Activated T-cell treated with anti-CD3 and anti-CD28 coated beads for 4 hours (primary cell): ENCODE measurements at places on chromosomes 7 and 10.

DNA sequence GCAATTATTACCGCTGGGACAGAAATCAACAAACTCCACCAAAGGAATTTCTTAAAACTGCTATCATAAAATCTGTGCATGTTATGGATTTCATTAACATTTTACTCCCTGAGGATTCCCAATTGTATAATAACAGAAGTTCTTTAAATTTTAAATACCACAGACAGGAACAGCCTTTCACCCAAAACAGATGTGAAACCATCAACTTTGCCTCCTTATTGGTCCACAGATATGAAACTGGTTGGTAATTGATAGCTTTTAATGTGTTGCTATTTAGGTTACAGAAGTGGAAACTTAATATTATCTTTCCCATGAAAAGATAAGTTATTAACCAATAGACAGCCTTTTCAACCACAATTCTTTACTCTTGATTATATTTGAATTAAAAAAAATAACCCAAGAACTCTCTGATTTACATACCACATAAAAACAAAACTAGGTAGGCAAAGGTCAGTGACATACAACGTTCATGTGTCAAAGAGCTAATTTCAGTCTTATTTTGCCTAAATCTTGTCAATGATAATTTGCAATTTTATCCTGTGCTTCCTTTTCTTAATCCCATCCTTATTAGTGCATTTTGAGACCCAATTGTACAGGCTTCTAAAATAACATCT lies 90.0 kb downstream of the NRP1 start:
- no peak for DNase-seq

DNA sequence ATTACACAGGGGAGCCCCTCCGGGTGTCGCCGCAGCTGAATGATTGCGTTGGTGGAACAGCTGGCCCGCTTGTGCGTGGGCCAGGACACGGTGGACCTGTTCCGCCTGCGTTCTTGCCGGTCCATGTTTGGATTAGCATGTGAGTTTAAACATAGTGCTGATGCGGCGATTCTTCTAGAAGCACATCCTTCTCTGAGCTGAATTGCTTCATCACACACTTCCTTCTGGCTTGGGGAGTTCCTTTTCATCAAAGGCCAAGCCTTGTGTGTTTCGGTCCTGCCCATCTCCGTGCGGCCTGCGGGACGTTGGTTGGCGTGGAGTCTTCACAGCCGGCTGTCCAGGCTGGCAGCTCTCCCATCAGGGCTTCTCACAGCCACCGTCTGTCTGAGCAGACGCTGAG lies 45.5 kb upstream of the SLC29A4 start:
- DNase-seq = no peak

DNA sequence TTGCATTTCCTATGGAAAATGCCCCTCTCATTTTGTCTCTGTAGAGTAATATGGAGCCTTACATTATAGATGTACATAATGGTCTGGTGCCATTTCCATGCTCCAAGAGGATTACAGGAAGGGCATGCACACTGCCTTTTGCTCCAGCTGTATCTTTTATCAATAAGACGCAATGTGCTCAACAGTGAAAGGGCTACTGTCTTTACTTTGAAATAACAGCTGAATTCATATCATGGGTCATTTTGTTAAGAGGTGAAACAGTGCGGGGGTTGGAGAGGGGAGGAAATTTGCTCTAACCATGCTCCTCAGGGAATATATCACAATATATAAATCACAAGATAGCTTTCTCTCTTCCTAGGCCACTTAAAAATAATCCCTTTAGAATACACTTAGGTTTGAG lies 77.7 kb downstream of the ICA1 start:
- no peak for DNase-seq

- no peak for DNase-seq
These were observed 90.0 kb downstream of the PLCE1 start for GRCh38 chr10:94083662-94084265.

GRCh38 chr10:110747609-110748464 lies 103.7 kb downstream of the RBM20 start:
- DNase-seq = no peak

- DNase-seq = no peak
These were observed 200.3 kb downstream of the BICC1 start for GRCh38 chr10:58712982-58713381.
